ENCODE measurements at places on chromosomes 1 and 21. TPM values are rescaled to one million over a fixed set of nuclear protein-coding genes. Genes with fewer than 3 reads are reported as not detected.
A peak's percentile ranks its signal among the peaks of the same experiment; 100 is the strongest.

GRCh38 chr1:35935442-35936388 lies 4.8 kb downstream of the AGO3 start:
- DNase-seq = peak; percentile 90

- no peak for DNase-seq
These were observed 116.5 kb downstream of the TMEM53 start for GRCh38 chr1:44557778-44558177.

GRCh38 chr1:44819196-44819607 lies 10.9 kb downstream of the BTBD19 start:
- no peak for DNase-seq

DNA sequence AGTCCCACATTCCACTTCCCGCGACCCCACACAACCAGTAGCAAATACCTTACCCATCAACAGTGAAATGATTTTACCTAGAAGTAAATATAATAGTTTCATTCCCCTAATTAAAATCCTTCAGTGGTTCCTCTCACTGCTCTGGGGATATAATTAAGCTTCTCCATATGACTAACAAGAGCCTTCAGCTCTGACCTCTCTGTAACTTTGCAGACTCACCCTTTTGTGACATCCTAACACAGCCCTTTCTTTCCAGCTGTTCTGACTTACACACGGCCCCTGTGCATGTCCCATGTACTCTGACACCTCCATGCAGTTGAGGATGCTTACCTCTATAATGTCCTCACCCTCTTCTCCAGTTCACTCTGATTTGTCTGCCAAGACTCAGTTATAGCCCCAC lies 137.3 kb upstream of the SPAG17 start:
- DNase-seq = no peak

DNA sequence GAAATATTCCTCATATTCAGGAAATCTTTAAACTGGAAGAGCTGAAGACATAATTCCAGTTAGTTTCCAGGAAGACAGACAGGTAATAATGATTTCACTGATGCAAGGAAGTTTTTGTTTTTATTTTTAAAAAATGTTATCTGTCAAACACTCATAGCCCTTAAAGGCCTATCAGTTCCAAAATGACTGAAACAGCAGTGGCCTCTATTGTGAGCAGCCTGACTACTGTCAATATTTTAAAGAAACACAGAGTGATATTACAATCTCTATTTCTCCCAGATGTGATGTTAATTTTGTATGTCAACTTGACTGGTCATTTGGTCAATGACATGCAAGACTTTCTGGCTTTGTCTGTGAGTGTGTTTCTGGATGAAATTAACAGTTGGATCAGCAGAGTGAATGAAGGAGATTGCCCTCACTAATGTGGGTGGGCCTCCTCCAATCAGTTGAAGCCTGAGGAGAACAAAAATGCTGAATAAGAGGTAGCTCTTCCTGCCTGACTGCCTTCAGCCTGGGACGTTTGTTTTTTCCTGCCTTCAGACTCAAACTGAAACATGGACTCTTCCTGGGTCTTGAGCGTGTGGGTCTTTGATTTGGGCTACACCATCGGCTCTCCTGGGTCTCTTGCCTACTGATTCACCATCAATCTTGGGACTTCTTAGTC lies 31.3 kb upstream of the SLC30A10 start:
- DNase-seq = no peak

DNA sequence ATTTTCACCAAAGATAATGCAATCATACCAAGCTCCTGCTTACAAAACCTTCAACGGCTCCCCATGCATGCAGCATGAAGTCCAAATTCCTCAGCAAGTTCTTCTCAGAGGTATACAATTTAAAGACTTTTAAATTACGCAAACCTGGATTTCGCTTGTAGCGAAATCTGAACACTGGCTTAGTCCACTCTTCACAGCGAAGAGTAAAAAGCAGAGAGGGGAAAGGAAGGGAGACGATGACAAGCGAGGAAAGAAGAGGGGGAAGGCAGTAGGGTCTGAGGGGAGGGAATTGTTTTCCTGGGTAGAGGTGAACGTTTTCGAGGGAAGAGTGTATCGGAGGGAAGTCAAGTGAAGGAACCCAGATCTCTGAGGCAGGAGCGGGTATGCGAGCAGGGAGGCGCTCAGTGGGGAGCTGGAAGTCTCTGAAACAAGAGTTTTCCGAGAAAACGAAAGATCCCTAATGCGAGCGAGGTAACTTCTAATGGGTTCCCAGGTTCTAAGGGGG lies 790 bp downstream of the TESK2 start:
- DNase-seq = no peak

GRCh38 chr1:246591504-246591903 lies 25.2 kb downstream of the CNST start:
- no peak for DNase-seq

- DNase-seq = no peak
These were observed 392.6 kb upstream of the VAMP3 start for GRCh38 chr1:7378346-7379130.

DNA sequence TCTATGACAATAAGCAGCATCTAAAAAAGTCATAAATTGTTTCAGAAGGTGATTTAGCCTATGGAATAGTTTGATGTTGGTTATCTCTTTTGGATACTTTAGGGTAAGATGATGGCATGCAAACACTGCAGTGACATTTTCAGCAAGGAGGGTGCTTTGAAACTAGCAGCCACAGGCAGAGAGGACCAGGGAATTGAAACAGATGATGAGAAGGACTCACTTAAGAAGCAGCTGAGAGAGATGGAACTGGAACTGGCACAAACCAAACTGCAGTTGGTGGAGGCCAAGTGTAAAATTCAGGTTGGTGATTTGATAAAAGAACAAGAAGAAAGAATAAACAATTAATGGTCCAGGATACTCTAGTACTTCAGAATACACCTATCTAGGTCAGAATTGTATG lies 11.2 kb upstream of the CACYBP start:
- no peak for DNase-seq

- DNase-seq = no peak
These were observed 4.1 kb downstream of the RBP7 start for GRCh38 chr1:10001016-10001665.

GRCh38 chr1:83845437-83846071 lies 153.4 kb downstream of the TTLL7 start:
- no peak for DNase-seq

DNA sequence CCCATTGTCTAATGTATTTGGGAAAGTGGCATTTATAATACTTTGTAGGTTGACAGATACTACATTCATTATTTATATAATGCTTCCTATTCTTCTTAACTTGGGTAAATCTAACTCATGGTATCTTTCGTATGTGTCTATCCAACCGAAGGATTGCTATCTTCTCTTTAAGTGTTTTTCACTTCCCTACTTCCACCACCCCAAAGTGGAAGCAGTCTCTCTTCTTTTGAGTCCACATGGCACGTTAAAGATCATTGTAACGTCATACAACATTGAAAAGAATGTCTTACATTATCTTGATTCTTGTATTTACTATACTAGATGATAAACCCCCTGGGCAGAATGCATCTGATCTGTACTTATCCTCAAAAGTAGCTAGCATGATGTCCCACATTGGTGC lies 21.2 kb downstream of the ATP1A1 start:
- DNase-seq = no peak

- DNase-seq = no peak
These were observed 13.7 kb downstream of the ZBTB7B start for GRCh38 chr1:155016231-155016831.

DNA sequence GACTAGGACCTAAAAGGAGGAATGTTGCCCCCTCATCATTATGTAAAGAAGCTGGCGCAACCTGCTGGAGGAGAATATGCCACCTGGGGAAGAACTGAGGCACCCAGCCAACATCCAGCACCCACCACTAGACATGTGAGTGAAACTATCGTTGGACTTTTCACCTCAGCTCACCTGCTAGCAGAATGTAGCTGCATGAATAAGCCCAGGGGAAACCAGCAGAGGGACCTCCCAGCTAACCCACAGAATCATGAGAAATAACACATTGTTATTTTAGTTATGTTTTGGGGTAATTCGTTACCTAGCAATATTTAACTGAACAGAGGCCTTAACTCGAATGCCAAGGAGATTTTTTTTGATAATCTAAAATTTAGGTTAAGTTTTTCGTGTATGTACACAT lies 542.5 kb upstream of the DAB1 start:
- no peak for DNase-seq

LTN1 gene
- 13.3 TPM for total RNA-seq

LCE1D gene
- total RNA-seq = not detected

SH2D1B gene
- total RNA-seq = not detected

SPATA17 gene
- not detected for total RNA-seq

SELE gene
- 5.0 TPM for total RNA-seq

CNTN2 gene
- not detected for total RNA-seq

PPM1J gene
- 0.65 TPM for total RNA-seq

Measured in lung microvascular endothelial cell (primary cell).